ENCODE measurements at places on chromosomes 1 and 21.

DNA sequence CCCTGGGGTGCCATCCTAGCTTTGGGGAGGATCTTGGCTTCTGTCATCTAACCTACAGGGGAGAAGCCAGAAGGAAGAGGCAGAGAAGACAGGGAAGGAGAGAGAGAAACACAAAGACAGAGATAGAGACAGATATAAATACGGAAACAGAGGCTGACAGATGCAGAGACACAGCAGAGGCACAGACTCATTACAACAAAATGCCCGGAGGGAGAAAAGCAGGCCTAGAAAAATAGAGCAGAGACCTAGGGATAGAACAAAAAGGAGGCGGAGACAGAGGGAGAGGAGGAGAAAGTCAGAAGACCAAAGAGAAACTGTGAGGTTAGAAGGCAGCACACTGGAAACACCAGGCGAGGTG lies 1.9 kb downstream of the PEAR1 start:
- DNase-seq: no peak

DNA sequence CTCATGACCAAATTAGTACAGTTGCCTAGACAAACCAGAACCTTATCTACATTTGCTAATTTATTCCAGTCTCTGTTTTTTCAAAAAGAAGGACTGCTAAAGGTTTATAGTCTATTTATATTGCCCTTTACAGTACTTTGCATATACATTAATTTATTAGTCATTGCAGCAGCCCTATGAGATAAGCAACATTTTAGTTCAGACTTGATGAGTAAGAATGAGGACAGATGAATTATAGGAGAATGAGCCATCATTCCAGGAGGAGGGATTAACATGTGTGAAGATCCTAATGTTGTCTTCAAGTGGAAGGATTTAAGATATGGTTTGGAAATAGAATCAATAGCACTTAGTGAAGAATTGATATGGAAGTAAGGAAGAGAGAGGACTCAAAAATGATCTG lies 152.4 kb downstream of the KCTD3 start:
- no peak for DNase-seq

- no peak for DNase-seq
Observed at GRCh38 chr1:38500352-38500751, 359.2 kb downstream of the RRAGC start.

GRCh38 chr1:41890825-41891198 lies 27.9 kb downstream of the HIVEP3 start:
- no peak for DNase-seq

- DNase-seq: no peak
Observed at GRCh38 chr1:17319561-17320350, 11.8 kb downstream of the PADI4 start.

DNA sequence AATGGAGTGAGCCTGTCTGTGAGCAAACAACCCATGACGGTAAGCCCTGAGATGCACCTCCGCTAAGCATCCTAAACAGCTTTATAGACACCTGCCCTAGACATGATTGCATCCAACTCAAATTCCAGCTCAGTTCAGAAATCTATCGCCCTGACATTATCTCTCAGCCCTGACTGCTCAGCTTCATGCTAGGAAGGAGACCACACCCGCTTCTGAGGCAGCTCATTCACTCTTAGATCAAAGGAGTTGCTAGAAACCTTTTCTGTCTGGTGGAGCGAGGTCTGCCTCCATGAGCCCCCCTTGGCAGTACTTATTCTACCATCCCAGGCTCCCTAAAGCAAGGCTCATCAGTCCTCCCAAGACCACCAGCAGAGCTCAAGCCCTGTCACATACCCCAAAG lies 17.0 kb downstream of the IL10RB start:
- no peak for DNase-seq

- DNase-seq: no peak
Observed at GRCh38 chr1:163063610-163064009, 5.6 kb upstream of the RGS4 start.

- DNase-seq: no peak
Observed at GRCh38 chr1:185534801-185535200, 199.4 kb upstream of the HMCN1 start.

GRCh38 chr1:201763455-201764140 lies 65.4 kb upstream of the IPO9 start:
- no peak for DNase-seq

DNA sequence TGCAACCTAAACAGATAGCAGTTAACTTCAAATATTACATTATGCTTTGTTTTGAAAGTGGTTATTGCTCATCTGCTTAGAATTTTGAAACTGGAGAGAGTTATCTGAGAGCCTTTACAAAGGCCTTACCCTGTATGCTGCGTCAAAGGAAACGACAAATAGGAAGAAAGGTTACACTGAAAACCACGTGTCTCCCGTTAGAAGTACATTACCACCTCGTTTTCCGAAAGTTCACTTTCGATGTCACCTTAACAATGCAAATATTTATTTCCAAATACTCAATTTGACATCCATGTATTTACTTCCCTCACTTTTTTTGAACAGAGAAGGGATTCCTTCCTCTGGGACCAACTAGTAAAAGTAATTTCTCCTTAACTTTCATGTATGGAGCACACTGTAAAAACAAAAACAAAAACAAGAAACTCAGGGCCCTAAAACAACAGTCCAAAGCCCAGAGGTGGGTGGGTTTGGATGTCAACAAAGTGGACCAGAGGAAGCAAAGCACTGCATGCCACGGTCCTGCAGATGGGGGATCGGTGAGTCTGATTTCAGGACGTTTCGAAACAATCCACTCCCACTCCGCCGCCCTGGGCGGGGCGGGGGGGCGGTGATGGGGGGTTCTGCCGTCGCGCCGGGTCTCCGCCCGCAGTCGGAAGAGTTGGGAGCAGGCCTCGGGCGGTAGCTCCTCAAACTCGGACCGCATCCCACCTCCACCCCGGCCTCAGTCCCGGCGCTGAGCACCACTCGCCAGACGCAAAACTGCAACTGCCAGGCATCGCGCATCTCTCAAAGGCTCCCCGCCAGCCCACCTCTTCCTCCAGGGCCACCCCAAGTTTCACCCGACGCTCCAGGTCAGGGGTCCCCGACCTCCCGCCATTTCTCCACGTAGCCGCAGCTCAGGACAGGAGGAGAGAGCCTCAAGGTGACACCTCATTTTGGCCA lies 841 bp downstream of the ADSS2 start:
- peak; percentile 63 for DNase-seq

GRCh38 chr1:200355801-200356200 lies 54.0 kb downstream of the ZNF281 start:
- no peak for DNase-seq
